ENCODE measurements at places on chromosomes 1 and 21. TPM values are rescaled to one million over a fixed set of nuclear protein-coding genes. Genes with fewer than 3 reads are reported as not detected.

- DNase-seq = no peak
These were observed 36.7 kb downstream of the FMN2 start for GRCh38 chr1:240128366-240128765.

DNA sequence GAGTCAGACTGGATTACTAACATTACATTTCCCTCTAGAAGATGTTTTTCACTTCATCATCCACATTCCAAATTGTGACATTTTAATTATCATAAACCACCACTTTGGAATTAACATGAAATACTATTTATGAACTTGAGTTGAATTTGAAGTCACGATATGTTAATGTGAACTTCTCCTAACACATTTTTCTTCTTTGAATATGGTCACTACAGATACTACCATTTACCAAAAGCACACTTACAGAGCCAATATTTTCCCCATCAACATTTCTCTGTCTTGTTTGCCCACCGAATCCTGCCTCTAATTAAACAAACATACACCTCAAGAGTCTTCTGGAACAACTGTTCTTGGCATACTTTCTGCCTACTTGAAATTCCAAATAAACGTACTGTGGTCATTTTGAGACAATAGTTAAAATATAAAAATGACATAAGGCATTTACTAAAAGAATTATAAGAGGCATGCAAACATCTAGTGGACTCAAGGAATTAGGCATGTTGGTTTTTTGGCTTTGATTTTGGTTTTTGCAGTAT, 177.4 kb downstream of the AKT3 start:
- DNase-seq = no peak

DNA sequence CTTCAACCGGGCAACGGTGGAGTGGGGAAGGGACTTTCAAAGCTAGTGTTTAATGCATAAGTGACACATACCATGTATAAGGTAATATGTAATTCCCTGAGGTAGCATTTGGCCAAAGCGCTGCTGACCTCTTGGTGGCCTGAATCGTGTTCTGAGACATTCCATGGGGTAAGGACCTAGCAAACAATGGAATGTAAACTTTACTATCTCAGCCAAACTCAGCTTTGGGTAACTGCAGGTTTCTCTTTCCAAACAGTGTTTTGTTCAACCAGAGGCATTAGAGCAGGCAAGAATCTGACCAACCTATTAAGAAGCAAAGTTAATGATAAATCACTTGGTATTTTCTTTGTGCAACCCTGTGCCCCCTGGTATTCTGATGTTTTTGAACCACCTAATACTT, 22.0 kb downstream of the TGFB2 start:
- no peak for DNase-seq

Gene MIXL1
- total RNA-seq = not detected

- DNase-seq = no peak
These were observed 25.0 kb downstream of the KANK4 start for GRCh38 chr1:62294261-62294660.

Measured in pulmonary artery endothelial cell (primary cell).